ENCODE measurements at places on chromosomes 2 and 18. TPM values are rescaled to one million over a fixed set of nuclear protein-coding genes. Genes with fewer than 3 reads are reported as not detected.

DOK6 gene
- 6.7 TPM for total RNA-seq

MDH1B gene
- 0.64 TPM for total RNA-seq

GRCh38 chr18:44536619-44537018 is 144.1 kb upstream of the SETBP1 start:
- DNase-seq: no peak

DNA sequence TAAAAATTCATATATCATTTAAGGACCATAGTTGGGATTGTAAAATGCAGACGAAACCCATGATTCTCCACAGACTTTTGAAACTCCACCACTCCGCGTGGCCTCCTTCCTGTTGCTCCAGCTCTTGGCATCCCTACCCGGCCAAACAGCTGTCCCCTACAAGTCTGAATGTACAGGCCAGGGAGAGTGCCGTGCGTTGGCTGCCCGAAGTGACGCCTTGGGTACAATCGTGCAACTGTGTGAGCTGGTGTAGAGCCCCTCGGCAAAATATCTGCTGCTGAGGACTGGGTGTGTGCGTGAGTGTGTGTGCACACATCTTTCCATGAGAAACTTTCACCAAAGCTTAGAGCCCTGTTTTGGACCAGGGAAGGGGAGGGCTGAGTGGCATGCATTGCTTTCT is 43.8 kb upstream of the ZNF516 start:
- no peak for DNase-seq

- DNase-seq: no peak
These were observed 57.1 kb downstream of the CD226 start for GRCh38 chr18:69890558-69890957.

GRCh38 chr2:170930131-170930990 is 1.3 kb downstream of the GORASP2 start:
- peak; percentile 17 for DNase-seq

- no peak for DNase-seq
These were observed 285.4 kb downstream of the ZNF516 start for GRCh38 chr18:76209597-76209996.

DNA sequence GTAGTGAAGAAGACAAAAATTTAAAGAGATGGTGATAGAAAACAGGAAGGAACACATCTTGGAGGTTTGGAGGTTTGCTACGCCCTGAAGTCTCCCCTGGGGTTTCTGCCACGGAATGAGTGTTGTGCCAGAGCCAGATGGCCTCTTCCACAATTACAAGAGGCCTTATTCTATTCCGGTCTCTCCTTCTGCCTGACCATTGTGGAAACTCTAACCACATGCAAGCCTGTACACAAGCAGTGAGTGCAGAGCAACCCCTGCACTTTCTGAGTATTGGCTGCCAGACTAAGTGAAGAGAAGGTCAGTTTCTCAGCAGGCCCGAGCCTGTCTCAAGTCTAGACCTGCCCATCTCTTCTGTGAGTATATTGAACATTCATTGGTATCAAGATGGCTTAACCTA is 22.7 kb upstream of the MYO1B start:
- no peak for DNase-seq

Data from NCI-H460 (cell line).